Mesenchymal stem cell (in vitro differentiated cells and primary cell): ENCODE measurements at places on chromosomes 7 and 10.
A peak's percentile ranks its signal among the peaks of the same experiment; 100 is the strongest.

GRCh38 chr10:36336315-36336714 lies 694.2 kb upstream of the FZD8 start:
- peak; percentile 63 for DNase-seq
- H3K27me3 ChIP-seq = no peaks in the 10 kb centered on the region
- H3K4me3 ChIP-seq = no peak overlapping the region
- H3K36me3 ChIP-seq = no peaks in the 10 kb centered on the region
- no peak overlapping the region for H3K27ac ChIP-seq

GRCh38 chr7:85103357-85103756 lies 83.5 kb downstream of the SEMA3D start:
- no peak for DNase-seq
- no peak overlapping the region for H3K27ac ChIP-seq
- H3K36me3 ChIP-seq = no peaks in the 10 kb centered on the region
- H3K27me3 ChIP-seq = no peaks in the 10 kb centered on the region

DNA sequence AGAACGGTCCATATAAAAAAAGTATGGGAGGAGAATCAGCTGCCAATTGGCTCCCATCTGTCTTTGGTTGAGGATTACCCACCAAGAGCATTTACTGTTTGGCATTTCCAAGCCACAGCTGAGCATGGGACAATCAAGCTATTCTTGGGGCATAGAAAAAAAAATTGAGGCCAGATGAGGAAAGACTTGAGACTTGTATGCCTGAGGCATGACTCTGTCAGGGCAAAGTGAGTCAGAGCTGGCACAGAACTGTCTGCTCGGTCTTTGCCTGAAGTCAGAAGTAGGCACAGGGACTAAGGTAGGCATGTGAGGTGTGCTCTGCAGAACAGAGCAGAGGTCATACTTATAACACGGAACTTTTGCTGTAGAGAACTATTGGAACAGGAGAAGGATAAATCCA lies 126.5 kb upstream of the CHRM2 start:
- no peaks in the 10 kb centered on the region for H3K4me1 ChIP-seq
- no peak overlapping the region for H3K4me3 ChIP-seq
- H3K27ac ChIP-seq = no peak overlapping the region
- H3K27me3 ChIP-seq = no peaks in the 10 kb centered on the region
- peak; percentile 2 for DNase-seq

- no peak overlapping the region for H3K4me3 ChIP-seq
- no peaks in the 10 kb centered on the region for H3K36me3 ChIP-seq
- peak overlapping the region; percentile 77 for H3K27ac ChIP-seq
Measured at GRCh38 chr7:91405092-91405788, 141.0 kb downstream of the FZD1 start.

DNA sequence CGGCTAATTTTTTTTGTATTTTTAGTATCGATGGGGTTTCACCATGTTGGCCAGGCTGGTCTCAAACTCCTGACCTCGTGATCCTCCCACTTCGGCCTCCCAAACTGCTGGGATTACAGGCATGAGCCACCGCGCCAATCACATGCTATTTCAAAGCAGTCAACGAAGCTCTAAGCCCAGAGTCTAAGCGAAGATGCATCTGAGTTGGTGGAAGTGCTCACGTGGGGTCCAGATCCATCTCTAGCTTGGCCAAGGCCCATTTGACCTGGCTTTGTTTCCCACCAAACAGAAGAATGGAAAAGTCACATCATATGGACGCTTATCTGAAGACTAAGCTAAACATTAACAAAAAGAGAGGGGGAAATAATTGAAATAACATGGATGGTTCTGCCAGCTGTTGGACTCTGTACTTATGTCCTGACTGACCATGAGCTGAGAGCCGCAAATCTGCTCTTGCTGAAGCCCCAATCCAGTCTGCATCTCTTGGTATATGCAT lies 3.8 kb upstream of the GTF2I start:
- no peak for DNase-seq
- peaks cover 6% of the 10 kb centered on the region for H3K4me1 ChIP-seq
- H3K27ac ChIP-seq = no peak overlapping the region

GRCh38 chr10:43409385-43410109 lies 561 bp upstream of the HNRNPF start:
- no peaks in the 10 kb centered on the region for H3K36me3 ChIP-seq
- H3K4me3 ChIP-seq = peak overlapping the region; percentile 55
- no peaks in the 10 kb centered on the region for H3K27me3 ChIP-seq

GRCh38 chr10:71263376-71263775 lies 51.0 kb downstream of the UNC5B start:
- H3K27me3 ChIP-seq = no peaks in the 10 kb centered on the region
- H3K4me3 ChIP-seq = no peak overlapping the region
- H3K4me1 ChIP-seq = peaks cover 11% of the 10 kb centered on the region

DNA sequence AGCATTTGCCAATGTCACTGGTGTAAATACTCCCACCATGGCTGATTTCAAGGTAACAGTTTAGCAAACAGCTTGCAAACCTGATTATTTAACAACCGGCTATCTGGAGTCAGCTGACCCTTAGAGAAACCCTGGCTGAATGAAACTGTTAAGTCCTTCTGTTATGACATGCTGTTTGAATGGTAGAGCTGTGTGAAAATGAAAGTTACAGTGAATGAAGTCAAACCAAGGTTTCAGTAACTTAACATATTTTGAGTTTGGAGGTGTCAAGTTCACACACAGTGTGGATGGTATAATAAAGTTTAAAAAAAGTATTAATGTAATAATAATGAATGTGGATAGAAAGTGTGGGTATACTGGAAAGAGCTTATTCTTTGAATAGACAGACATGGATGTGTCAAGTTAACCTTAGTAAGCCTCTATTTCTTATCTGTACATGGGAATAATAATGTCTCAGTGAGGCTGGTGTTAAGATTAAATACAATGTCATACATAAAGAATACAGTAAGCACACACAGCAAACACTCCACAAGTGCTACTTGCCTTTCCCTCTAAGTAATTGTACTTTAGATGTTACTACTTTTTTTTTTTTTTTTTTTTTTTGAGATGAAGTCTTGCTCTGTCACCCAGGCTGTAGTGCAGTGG lies 150.4 kb downstream of the TAX1BP1 start:
- H3K36me3 ChIP-seq = peaks cover 6% of the 10 kb centered on the region
- DNase-seq = no peak
- H3K4me1 ChIP-seq = no peaks in the 10 kb centered on the region
- H3K4me3 ChIP-seq = no peak overlapping the region
- H3K27ac ChIP-seq = no peak overlapping the region

GRCh38 chr10:71737834-71738197 lies 18.2 kb upstream of the C10orf105 start:
- H3K4me1 ChIP-seq = no peaks in the 10 kb centered on the region
- H3K27me3 ChIP-seq = peaks cover 37% of the 10 kb centered on the region
- no peak for DNase-seq

DNA sequence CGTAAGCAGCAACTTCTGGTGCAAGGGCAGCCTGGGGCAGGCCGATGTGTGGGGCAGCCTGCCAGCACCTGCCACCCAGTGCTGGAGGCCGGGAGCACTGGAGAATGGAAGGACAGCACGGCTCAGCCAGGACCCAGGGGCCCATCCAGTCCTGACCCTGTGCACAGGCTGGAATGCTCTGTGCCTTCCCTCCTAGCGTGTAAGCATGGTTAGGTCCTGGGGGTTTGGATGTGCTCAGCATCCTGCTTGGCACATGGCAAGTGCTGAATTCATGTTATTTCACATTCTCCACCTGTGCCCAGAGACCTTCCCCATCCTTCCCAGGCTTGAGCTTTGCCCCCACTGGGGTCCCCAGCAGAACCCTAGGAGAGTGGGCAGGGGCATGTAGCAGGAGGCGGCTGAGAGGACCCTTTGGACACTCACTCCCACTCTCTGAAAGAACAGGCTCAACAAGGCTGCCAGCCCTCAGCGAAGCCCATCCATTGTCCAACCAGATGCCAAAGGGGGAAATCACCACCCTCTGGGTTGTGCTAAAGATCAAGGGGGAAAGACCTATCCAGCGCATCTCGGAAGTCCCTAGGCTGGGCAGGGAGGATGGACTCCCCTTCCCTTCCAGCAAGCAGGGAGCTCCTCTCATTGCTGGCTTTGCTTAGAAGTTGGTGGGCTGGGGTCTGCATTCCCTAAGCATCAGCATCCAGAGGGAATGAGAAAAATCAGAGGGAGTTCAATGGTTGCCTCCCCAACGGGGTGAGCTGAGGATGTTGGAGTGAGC lies 29.7 kb downstream of the ANXA8 start:
- no peaks in the 10 kb centered on the region for H3K36me3 ChIP-seq
- no peak overlapping the region for H3K27ac ChIP-seq
- peaks cover 44% of the 10 kb centered on the region for H3K27me3 ChIP-seq
- no peak overlapping the region for H3K4me3 ChIP-seq
- H3K4me1 ChIP-seq = peaks cover 10% of the 10 kb centered on the region

GRCh38 chr10:130411496-130412085 lies 275.4 kb downstream of the GLRX3 start:
- H3K36me3 ChIP-seq = no peaks in the 10 kb centered on the region
- no peaks in the 10 kb centered on the region for H3K4me1 ChIP-seq
- H3K4me3 ChIP-seq = no peak overlapping the region

GRCh38 chr7:2140216-2141020 lies 92.3 kb downstream of the MAD1L1 start:
- H3K4me3 ChIP-seq = no peak overlapping the region
- DNase-seq = no peak
- no peaks in the 10 kb centered on the region for H3K4me1 ChIP-seq
- H3K27me3 ChIP-seq = no peaks in the 10 kb centered on the region
- peaks cover 78% of the 10 kb centered on the region for H3K36me3 ChIP-seq

GRCh38 chr10:82041018-82041417 lies 166.0 kb downstream of the NRG3 start:
- H3K27me3 ChIP-seq = no peaks in the 10 kb centered on the region
- no peak overlapping the region for H3K27ac ChIP-seq
- DNase-seq = no peak

GRCh38 chr10:248307-248706 lies 113.1 kb downstream of the ZMYND11 start:
- DNase-seq = peak; percentile 64
- no peak overlapping the region for H3K4me3 ChIP-seq
- no peak overlapping the region for H3K27ac ChIP-seq
- no peaks in the 10 kb centered on the region for H3K27me3 ChIP-seq
- H3K4me1 ChIP-seq = no peaks in the 10 kb centered on the region
- H3K36me3 ChIP-seq = peaks cover 96% of the 10 kb centered on the region

DNA sequence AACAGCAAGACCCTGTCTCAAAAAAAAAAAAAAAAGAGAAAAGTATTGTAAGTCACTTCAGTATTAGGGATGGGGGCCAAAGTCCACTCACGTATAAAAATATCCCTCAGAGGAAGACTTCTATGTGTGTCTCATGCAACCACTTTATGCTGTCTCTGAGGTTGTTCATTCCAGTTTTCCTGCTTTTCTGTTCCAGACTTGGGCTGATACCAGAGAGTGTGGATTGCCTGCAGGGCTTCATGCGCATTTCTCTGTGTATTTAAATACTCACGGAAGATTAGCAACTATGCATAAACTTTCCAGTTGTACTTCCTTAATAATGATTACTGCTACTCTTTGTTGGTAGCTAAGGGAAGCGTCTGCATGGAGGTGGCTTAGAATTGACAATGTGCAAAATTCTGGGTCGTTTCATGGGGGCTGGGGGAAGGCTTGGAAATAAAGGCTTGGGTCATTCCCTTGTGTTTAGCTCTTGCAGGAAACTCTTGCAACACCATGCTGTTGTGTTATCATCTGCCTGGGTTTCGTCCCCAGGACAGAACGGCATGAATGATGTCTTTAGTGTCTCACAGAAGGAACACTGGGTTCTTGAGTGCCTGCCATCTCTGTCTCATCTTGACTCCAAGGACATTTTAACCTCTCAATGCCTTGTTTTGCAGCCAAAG lies 54.1 kb downstream of the KIAA1217 start:
- peak overlapping the region; percentile 2 for H3K4me3 ChIP-seq
- H3K27ac ChIP-seq = no peak overlapping the region
- H3K4me1 ChIP-seq = no peaks in the 10 kb centered on the region
- H3K27me3 ChIP-seq = no peaks in the 10 kb centered on the region
- DNase-seq = peak; percentile 8

GRCh38 chr7:117715784-117716445 lies 157.3 kb downstream of the CTTNBP2 start:
- peaks cover 3% of the 10 kb centered on the region for H3K4me1 ChIP-seq
- H3K36me3 ChIP-seq = no peaks in the 10 kb centered on the region
- no peaks in the 10 kb centered on the region for H3K27me3 ChIP-seq
- DNase-seq = peak; percentile 77

GRCh38 chr10:44459671-44460070 lies 74.8 kb upstream of the CXCL12 start:
- H3K4me1 ChIP-seq = no peaks in the 10 kb centered on the region
- no peaks in the 10 kb centered on the region for H3K36me3 ChIP-seq
- no peak overlapping the region for H3K4me3 ChIP-seq

GRCh38 chr10:12597788-12598765 lies 248.7 kb downstream of the CAMK1D start:
- no peaks in the 10 kb centered on the region for H3K27me3 ChIP-seq
- H3K27ac ChIP-seq = no peak overlapping the region
- peaks cover 7% of the 10 kb centered on the region for H3K4me1 ChIP-seq
- no peak overlapping the region for H3K4me3 ChIP-seq
- no peaks in the 10 kb centered on the region for H3K36me3 ChIP-seq

GRCh38 chr10:129950676-129951075 lies 13.4 kb downstream of the EBF3 start:
- H3K36me3 ChIP-seq = peaks cover 57% of the 10 kb centered on the region
- peaks cover 7% of the 10 kb centered on the region for H3K4me1 ChIP-seq
- H3K27me3 ChIP-seq = no peaks in the 10 kb centered on the region
- DNase-seq = no peak

DNA sequence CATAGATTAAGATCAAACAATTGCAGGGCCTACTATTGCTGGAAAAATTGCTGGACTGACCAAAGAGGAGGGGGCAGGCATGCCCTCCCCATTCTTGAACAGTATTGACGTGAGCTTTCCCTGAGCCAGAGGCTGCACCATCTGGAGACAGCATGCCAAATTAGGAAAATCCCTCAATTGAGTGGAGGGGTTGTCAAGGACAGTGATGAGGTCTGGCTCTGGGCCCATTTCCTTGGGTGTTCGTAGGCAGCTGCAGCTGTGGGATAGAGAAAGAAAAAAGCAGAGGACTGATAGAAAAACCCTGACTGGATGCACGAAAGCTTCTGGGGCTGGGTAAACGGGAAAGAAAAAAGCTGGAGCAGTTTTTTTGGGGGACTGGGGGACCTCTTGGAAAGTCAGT lies 22.8 kb upstream of the ORC5 start:
- H3K4me1 ChIP-seq = peaks cover 4% of the 10 kb centered on the region
- H3K4me3 ChIP-seq = no peak overlapping the region
- H3K27me3 ChIP-seq = peaks cover 17% of the 10 kb centered on the region
- no peak overlapping the region for H3K27ac ChIP-seq
- DNase-seq = no peak
